ENCODE measurements at places on chromosomes 6 and 20.

DNA sequence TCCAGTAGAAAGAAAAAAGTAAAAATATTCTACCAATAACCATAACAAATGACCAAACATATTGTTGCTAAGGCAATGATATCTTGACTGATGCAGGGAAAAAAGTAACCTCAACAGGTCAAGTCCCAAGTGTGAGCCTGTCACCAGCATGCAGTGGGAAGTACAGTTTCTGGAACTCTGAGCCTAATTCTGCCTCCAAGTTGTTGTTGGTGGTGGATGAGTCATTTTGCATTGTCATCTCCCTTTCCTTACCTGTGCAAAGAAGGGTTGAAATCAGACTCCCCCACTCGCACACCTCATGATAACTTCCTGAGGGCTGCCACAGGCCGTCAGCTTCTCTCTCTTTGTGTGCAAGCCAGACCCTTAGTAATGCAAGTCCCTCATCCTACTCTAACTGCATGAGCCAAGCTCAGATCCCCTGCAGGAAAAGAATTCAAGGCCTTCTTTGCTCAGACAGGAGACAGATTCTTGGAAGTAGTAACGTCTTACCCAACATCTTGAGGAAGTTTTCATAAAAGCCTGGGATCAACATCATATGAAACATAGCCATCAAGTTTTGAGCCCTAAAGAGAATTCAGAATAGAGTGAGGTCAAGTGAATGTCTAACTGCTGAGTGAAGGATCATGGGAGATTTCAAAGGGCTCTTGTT is 207.6 kb upstream of the FOXA2 start:
- DNase-seq, result no peak

- no peak for DNase-seq
Observed at GRCh38 chr6:24481449-24481848, 7.9 kb downstream of the GPLD1 start.

DNA sequence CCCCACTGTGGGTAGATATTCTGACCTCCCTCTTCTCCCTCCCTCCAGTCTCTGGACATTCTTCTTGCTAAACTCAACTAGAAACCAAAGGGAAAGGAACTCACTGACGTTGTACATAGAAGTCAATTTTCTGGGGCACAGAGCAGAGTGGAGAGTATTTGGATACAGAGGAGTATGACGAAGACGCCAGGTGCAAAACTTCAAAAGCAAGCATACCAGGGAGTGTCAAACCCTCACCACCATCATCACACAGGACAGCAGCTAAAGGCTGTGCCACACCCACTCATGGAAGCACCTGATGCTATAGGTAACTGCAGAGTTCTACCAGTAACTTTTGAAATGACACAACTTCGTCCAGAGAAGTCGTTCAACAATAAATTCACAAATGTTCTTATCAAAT is 64.8 kb downstream of the FYN start:
- no peak for DNase-seq

DNA sequence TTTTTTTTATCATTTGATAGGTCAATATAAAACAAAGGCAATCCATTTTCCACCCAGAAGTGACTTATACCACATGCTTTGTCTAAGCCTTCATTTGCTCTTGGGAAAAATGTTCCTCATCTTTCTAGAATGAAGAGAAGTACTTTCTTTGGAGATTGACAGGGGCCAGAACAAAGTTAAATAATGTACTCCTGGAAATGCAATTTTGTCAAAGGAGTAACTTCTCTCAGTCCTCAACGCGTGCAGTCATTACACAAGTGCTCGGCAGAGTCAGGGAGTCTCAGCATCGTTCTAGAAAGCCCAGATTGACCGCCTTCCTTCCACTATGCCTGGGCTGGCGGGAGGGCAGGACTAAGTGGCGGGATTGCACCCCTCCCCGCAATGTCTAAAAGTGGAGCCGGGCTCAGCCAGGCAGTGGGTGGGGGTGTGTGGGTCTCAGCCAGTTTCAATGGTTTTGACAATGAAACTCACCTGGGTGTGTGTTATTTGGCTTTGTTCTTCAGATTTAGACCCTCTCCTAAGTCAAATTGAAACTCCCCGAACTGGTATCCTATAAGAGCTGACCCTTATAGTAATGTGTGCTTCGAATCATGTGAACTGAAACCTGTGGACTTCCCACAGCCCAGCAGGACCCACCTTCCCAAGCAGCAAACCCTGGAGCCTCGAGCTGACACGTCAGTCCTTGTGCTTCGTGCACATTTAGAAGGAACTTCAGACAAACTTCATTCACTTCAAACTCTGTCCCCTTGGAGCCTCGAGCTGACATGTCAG is 63.2 kb upstream of the DUSP22 start:
- DNase-seq, result no peak

- DNase-seq, result no peak
Observed at GRCh38 chr6:131958542-131959470, 7.6 kb upstream of the CCN2 start.

DNA sequence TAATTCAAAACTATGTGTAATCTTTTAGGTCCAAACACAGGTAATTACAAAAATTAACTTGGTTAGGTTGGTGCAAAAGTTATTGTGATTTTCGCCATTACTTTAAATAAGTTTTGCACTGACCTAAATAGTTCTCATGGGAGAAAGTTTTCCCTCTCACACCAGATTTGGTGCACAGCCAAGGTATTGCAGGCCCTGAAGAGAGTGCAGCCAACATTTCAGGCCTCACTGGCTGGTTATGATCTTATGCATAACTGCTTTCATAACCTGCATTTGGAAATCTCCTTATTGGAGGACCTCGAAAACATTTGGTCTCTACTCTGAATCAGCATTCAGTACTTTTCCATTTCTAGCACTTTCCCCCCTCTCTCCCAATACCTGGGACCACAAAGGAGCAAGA is 993.1 kb upstream of the MANEA start:
- DNase-seq, result no peak

DNA sequence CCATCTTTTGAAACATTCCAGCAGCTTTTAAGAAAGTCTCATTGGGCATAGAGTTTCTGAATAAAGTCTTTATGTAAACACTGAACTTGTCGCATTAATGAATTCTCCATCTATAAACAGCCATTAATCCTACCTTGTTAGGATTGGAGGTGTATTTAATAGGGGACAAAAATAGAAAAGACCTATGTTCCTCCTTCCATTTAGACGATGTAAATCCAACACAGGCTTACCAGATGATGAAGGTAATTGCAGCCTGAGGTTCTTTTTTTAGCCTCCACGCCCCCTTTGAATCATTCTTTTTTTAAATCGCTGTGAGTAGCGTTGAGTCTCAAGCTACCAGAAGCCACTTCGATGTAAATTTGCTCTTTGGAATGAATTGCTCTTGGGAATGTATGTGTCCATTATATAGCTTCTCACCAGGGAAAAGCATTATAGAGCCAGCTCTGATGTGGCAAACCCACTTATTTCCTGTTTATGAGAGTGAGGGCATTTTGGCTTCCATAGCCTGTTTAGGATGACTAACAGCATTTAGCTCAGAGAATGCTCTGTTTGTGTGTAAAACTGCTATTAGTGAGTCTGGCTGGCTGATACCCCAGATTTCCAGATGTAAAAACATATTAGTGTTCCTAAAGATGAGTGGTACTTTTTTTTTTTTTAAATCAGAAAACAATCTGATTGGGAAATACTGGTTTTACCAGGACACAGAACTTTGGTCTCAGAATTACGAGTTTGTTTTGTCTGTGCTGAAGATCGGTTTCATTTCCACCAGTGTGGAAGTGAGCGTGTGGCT is 74.9 kb upstream of the CLDN20 start:
- no peak for DNase-seq

DNA sequence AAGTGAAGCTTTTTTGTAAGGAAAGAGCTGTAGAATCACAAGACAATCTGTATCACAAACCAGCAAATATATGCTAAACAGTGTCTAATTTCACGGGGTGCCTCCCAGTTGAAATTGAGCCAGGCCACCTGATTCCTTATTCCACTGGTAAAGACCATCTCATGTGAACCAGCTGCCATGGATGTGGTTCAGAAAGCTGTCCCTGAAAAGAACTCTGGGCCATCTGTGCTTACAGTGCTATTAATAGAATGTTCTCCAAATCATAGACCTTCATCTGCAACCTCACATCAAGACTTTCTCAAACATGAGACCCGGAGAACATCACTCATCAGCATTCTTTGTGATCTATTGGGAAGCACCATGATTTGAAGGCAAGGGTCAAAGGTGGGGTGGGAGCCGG is 89.7 kb downstream of the FBXO5 start:
- no peak for DNase-seq

GRCh38 chr6:36209606-36210005 is 13.1 kb downstream of the BRPF3 start:
- no peak for DNase-seq

DNA sequence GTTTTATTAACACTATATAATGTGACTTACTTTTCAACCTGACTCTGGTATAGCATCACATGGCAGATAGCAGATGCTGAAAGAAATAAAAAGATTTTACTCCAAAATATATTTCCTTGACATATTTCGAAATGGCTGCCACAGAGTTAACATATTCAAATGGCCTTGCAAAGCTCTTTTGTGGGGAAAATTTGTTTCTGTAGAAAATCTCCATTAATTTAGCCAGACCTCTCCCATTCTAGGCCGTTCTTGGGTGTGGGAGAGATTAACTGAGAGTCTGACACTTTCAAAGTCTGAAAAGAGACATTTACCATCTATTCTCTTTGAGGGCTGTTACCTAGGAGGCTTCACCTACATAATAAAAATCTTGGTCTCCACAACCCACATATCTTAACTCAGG is 217.2 kb downstream of the OTOR start:
- DNase-seq, result no peak

- DNase-seq, result no peak
Observed at GRCh38 chr6:137808191-137808590, 58.9 kb upstream of the TNFAIP3 start.

- no peak for DNase-seq
Observed at GRCh38 chr20:57601211-57601570, 19.0 kb downstream of the ZBP1 start.

DNA sequence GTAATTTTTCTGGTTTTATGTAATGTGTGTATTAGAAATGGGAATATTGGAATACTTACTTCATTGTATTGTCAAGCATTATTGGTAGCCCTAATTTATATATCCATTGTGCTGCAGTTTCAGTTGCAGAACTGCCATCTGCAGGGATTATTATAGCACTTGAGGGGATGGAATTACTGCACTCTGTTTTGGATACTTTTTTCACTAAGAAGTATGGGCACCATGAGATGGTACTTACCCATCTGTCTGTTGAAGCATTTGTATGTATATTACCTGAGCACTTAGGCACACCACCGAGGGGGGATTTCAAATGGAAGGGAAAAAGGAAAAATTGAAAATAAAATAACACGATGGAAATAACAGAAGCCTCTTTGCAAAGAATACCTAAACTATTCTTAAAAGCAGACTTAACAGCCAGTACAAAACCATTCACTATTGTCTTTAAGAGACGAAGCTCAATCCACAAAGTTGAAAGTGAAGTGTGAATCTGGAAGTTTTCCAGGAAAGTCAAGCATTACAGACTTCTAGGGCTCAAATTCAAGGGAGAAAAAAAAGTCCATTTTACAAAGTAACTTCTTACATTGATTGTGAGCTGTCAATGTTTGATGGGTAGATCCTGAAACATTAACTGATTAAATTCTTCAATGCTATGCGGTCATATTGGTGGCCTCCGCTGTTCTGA is 318.7 kb downstream of the SOX4 start:
- DNase-seq, result no peak

DNA sequence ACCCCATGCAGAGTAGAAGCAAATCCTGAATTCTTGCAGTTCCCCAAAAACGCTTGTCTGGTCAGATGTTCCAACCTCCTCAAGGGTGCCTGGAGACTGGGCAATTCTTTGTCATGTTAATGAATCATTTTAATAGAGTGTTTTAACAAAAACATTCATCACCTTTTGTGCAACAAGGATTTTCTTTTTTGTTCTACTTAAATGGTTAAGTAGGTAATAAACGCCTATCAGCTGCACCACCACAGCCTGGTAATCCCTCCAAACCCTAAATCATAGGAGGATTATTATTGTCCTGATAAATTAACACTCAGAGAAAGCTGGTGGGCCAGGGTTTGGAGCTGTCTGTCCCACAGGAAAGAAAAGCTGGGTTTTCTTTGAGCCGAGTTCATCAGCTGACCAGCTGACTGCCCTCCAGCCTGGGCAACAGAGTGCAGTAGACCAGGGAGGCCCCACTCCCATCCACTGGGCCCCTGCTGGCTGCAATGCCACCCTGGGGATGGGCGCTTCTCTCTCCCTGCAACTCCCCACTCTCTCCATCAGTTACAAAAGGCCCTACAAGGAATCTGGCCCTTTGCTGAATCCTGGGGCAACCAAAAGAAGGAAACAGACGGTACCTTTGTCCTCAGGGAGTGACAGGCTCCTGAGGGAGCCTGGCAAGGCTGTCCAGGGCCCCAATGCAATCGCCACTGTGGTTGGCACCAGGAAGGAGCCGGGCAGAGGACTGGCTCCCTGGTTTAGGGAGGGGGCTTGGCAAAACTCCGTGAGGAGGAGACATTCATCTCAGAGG is 23.1 kb upstream of the BMP7 start:
- DNase-seq, result no peak

GRCh38 chr6:110664933-110665332 is 150.3 kb downstream of the CDK19 start:
- DNase-seq, result no peak

GRCh38 chr20:57882451-57883161 is 172.8 kb upstream of the PMEPA1 start:
- DNase-seq, result no peak

DNA sequence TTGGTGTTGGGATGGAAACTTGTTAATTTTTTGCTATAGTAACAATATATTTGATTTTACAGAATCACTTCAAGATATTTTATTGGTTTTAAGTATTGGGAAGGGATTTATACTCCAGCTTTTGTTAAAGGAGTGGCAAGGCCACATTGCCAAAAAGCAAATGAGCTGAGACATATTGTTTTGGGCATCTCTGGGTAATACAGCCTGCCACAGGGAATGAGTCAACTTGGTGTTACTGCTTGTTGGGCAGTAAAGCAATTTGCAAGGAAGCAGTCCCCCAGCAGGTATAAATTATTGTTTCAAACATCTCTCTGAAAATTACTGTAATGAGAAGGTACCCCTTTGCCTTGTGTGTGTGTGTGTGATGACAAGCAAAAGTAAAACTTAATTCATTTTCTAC is 868.3 kb upstream of the FLRT3 start:
- DNase-seq, result no peak

DNA sequence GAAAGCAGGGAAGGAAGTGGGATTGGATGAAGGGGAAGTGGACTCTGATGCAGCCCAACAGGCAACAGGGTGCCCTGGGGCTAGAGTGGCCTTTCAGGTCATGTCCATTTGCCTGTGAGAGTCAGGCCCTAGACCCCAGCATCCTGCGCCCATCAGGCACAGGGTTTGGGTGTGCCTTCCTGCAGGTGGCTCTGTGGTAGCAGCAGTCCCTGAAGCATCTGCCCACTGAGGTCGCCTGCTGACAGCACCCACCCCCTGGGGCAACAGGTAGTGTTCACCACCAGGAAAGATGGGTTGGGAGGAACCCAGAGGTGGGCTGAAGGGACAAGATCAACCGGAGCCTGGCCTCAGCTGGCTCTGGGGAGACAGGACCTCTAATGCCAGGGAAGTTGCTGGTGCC is 3.6 kb downstream of the PACSIN1 start:
- DNase-seq, result no peak
